Thymus (tissue), 14 donors: ENCODE measurements at places on chromosomes 16 and 17. TPM values are rescaled to one million over a fixed set of nuclear protein-coding genes. Genes with fewer than 3 reads are reported as not detected.

MILR1 gene
- total RNA-seq: 8.8 TPM

C16orf46 gene
- 0.28 TPM for total RNA-seq

RUNDC3A gene
- 0.99 TPM for total RNA-seq

TAT gene
- total RNA-seq: 0.09 TPM

UBE2G1 gene
- total RNA-seq: 31.8 TPM

CHST6 gene
- 0.09 TPM for total RNA-seq

IRX6 gene
- total RNA-seq: 2.8 TPM

TMEM88 gene
- total RNA-seq: 1.6 TPM

ITGB4 gene
- total RNA-seq: 4.3 TPM

KRT27 gene
- total RNA-seq: 0.14 TPM

OR3A3 gene
- not detected for total RNA-seq

C17orf78 gene
- total RNA-seq: not detected

NUBP1 gene
- total RNA-seq: 28.0 TPM

DNASE1 gene
- total RNA-seq: 15.8 TPM

MT1H gene
- total RNA-seq: 0.85 TPM

CD79B gene
- total RNA-seq: 19.5 TPM

SLC16A6 gene
- total RNA-seq: 2.0 TPM

GCGR gene
- 0.05 TPM for total RNA-seq

TANGO6 gene
- 9.1 TPM for total RNA-seq

SPATA32 gene
- total RNA-seq: 0.05 TPM

PFAS gene
- 19.6 TPM for total RNA-seq

SCN4A gene
- total RNA-seq: 0.19 TPM

CTRB1 gene
- total RNA-seq: 0.14 TPM

TP53TG3B gene
- not detected for total RNA-seq

FBXL16 gene
- total RNA-seq: 0.76 TPM

FXR2 gene
- total RNA-seq: 33.3 TPM

CCL17 gene
- 32.6 TPM for total RNA-seq

UBE2Z gene
- total RNA-seq: 44.7 TPM

AIPL1 gene
- total RNA-seq: 0.05 TPM
